Stimulated activated CD8-positive, alpha-beta memory T cell treated with anti-CD3 and anti-CD28 coated beads, Interleukin-4, amount 100 ng/mL, for 1 hour (primary cell): ENCODE measurements at places on chromosomes 13 and 19.

DNA sequence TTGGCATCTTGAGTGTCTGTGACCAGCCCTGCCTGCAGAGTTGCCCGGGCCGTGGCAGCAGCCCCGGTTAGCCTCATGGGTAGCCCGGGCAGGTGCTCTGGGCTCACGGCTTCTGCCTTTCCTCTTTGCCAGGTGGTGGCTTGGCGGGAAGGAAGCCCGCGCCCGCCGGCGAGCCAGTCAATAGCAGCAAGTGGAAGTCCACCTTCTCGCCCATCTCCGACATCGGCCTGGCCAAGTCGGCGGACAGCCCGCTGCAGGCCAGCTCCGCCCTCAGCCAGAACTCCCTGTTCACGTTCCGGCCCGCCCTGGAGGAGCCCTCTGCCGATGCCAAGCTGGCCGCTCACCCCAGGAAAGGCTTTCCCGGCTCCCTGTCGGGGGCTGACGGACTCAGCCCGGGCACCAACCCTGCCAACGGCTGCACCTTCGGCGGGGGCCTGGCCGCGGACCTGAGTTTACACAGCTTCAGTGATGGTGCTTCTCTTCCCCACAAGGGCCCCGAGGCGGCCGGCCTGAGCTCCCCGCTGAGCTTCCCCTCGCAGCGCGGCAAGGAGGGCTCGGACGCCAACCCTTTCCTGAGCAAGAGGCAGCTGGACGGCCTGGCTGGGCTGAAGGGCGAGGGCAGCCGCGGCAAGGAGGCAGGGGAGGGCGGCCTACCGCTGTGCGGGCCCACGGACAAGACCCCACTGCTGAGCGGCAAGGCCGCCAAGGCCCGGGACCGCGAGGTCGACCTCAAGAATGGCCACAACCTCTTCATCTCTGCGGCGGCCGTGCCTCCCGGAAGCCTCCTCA, 9.9 kb downstream of the PLEKHJ1 start:
- DNase-seq = no peak

DNA sequence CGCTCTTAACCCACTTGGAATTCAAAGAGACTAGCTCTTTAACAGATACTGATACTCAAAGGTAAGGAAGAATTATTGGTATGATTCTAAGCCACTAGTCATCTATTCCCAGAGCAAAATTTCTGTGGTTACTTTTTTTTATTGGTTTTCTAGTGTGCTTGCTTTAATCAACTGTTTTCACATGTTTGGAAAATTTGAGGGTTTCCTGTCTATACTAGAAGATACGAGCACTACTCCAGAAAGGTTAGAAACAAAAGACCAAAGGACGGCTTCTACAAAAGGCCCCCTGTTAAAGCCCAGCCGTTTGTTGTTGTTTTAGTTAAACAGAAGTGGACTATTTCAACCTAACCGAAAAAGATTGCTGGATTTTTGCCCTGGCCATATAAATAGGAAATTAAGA, 18.5 kb upstream of the LPAR6 start:
- no peak for DNase-seq

- DNase-seq = no peak
Measured at GRCh38 chr13:31826521-31826920, 87.2 kb downstream of the RXFP2 start.

GRCh38 chr19:38003438-38004185, 96.6 kb downstream of the SIPA1L3 start:
- no peak for DNase-seq

- DNase-seq = no peak
Measured at GRCh38 chr19:4911786-4912672, 2.7 kb downstream of the UHRF1 start.

GRCh38 chr13:79481685-79482052, 714 bp downstream of the NDFIP2 start:
- peak; percentile 18 for DNase-seq

DNA sequence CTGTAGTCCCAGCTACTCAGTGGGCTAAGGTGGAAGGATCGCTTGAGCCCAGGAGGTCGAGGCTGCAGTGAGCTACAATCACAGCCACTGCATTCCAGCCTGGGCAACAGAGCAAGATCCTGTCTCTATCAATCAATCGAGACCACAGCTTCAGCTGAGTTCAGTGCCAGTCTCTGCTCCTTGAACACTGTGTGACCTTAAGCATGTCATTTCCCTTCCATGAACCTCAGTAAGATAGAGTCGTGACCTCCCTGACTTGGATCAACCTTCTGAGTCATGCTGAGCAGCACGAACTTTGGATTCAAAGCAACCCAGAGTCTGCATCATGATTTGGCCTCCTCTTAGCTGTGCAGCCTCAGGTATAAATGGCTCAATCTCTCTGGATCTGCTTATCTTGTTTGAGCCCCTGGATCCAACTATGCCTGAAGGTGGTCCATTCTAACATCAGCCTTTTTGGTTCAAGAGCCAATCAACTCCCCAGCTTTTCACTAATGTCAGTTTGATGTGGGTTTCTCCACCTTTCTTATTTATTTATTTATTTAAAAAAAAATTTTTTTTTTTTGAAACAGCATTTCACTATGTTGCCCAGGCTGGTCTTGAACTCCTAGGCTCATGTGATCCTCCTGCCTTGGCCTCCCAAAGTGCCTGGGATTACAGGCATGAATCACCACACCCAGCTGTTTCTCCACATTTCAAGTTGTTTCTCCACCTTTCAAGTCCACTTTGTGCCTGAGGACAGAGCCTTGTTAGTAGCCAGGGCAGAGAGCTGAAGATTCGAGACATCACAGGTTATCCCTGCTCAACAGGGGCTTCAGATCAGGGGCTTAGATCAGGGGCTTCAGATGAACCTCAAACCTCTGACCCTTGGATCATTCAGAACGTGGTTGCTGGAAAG, 26.4 kb downstream of the PTPRS start:
- no peak for DNase-seq

DNA sequence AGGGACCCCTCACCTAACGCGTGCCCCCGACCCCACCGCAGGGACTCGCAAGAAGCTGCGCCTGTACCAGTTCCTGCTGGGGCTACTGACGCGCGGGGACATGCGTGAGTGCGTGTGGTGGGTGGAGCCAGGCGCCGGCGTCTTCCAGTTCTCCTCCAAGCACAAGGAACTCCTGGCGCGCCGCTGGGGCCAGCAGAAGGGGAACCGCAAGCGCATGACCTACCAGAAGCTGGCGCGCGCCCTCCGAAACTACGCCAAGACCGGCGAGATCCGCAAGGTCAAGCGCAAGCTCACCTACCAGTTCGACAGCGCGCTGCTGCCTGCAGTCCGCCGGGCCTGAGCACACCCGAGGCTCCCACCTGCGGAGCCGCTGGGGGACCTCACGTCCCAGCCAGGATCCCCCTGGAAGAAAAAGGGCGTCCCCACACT, 4.7 kb upstream of the MYBPC2 start:
- no peak for DNase-seq

DNA sequence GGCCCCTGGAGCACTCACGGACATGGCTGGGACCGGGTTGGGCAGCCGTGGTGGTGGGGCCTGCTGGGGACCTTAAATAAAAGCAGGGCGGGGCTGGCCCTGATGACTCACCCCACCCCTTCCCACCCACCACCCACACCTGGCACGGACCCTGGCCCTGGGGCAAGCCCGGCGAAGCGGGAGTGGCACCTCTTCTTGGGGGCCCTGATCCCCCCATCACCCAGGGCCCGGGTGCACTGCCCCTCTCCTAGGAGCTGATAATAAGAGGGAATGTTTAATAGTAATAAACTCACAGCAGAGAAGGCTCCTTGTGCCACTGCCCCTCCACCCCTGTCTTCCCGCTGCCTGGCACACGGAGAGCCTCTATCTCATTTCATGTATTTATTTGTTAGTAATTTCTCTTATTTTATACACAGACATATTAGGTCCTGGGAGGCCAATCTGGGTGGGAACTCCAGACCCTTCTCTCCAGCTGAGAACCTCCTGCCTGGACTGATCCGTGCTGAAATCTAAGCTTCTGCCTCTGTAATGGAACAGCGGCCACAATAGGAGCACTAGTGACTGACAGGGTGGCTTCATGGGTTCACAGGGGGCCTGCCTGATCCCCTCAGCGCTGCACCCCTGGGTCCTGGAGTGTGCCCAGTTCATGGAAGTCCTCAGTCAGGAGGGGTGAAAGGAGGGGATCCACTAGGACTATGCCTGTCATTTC, at the start of gene LGALS7:
TSS of gene LGALS7 (minus strand) at position 49 of the 709 bp plus-strand sequence. CDS start at position 24, 25 bp downstream.
- no peak for DNase-seq

DNA sequence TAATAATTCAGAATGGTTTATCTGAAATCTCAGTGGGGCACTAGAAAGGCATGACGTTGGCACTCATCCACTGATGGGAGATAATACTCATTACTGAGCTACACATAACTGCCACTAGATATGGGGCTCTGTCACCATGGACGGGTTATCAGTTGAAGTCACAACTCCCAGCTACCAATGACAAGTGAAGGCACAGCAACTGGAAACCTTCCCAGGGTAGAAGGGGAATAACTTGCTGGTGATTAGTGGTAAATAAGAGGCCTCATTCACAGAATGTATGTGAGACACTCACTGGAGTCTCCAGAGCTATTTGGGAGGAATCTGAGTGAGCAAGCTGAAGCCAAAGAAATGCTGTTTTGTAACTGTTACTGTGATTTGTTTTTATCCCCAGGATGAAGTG, 249.6 kb downstream of the ENOX1 start:
- no peak for DNase-seq

GRCh38 chr13:25616674-25617073, 244.9 kb downstream of the ATP8A2 start:
- no peak for DNase-seq

DNA sequence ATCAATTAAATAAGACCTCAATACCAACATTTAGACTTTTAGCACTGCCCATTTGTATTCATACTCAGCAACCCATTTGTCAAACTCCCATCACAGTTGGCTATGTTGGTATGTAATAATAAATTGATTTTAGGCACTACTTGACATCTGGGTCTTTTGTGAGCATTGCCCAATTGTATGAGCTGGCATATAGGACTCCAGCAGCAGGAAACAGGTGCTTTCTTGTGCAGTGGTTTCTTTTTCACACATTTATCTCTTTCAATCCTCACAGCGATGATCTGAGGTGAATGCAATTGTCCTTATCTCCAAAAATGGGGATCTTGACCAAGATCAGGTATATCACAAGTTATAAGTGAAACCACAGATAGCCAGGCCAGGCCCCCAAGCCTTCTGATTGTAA, 96.9 kb upstream of the OXGR1 start:
- DNase-seq = no peak

- no peak for DNase-seq
Measured at GRCh38 chr13:49020940-49021553, 45.3 kb downstream of the FNDC3A start.

DNA sequence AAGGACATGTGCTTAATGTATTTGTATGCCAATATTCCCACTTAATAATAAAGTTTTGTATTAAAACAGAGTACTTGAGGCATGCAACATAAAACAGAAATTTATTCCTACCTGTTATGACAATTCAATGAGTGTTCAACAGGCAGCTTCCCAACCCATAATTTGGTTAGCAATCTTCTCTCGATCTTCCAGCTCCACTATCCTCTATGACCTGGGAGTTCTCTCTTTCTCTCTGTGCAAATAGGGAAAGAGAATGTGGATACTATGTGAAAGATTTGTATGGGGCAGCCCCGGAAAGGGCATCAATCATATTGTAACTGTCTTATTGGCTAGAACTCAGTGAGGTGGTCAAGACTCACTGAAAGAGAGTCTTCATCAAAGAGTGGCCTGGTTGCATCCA, 644.9 kb upstream of the PCDH20 start:
- DNase-seq = no peak

DNA sequence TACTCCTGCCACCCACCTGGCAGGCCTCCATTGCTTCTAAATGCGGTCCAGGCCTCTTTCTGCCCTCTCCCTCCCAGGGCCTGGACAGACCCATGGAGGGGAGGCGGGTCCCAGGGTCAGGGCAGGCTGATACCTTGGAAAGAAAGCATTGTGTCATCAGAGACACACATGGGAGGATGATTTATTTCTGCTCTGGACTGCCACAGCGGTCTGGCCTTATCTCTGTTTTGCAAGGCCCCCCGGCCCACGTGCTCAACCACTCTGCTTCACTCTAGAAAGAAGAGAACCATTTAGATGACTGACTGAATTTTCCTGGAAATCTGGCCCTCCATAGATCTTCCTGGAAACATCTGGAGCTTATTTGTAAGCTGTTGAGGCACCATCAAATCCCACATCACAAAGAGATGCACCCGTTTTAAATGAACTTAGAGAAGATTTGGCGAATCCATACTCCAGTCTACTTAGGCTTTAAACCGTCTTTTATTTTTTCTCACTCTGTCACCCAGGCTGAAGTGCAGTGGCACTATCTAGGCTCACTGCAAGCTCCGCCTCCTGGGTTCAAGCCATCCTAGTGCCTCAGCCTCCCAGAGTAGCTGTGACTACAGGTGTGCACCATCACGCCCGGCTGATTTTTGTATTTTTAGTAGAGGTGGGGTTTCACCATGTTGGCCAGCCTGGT, 48.3 kb upstream of the URI1 start:
- DNase-seq = no peak

DNA sequence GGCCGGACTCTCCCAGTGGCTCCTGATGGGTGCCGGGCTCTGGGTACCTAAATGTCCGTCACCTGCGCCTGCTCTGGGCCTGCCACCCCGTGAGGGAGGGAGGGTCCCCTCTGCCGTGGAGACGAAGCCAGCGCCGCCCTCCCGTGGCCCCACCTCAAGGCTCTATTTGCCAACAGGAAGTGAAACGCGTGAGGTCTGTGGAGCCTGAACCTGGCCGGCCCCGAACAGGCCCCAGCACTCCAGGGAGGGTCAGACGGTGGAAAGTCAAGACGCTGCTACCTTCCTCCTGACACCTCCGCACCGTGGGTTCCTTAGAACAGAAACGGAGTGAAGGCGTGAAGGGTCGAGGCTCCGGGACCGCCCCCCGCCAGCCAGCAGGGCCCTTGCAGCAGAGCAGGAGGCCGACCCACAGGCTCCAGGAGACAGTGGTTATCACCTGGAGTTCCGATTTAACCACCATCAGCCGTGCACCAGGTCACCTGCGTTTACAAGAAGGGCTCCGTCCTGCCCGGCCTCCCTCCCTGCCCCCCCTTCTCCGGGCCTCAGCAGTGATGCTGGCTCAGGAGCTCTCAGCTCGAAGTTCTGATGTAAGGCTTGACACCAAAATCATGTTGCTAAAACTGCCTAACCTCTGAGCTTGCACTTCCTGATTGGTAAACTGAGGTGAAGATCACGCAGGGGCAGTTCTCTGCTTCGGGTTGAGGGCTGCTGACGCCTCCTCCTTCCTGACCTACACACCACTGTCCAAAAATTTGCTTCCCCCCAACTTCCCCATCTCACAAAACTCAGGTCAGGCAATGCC, 50.9 kb upstream of the C13orf46 start:
- DNase-seq = no peak

- DNase-seq = no peak
Measured at GRCh38 chr19:1560286-1560882, 7.7 kb downstream of the MEX3D start.

DNA sequence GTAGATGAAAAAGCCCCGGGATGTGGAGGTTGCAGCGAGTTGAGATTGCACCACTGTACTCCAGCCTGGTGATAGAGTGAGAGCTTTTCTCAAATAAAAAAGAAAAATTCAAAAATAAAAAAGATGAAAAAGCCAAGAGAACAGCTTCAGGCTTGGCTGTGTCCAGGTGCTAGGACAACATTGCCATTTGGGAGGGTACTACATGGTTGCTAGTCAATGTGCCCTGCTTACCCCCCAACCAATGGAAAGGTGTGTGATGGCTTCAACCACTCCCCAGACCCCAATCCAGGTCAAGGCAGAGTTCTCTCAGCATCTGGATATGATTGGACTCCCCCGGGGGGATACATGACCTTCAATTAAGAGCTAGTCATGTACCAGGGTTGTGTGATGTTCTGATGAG, 2.3 kb upstream of the ANKLE1 start:
- DNase-seq = no peak

GRCh38 chr19:34426096-34426661, 2.0 kb upstream of the UBA2 start:
- no peak for DNase-seq
